ENCODE measurements at places on chromosomes 13 and 19.
A peak's percentile ranks its signal among the peaks of the same experiment; 100 is the strongest.

DNA sequence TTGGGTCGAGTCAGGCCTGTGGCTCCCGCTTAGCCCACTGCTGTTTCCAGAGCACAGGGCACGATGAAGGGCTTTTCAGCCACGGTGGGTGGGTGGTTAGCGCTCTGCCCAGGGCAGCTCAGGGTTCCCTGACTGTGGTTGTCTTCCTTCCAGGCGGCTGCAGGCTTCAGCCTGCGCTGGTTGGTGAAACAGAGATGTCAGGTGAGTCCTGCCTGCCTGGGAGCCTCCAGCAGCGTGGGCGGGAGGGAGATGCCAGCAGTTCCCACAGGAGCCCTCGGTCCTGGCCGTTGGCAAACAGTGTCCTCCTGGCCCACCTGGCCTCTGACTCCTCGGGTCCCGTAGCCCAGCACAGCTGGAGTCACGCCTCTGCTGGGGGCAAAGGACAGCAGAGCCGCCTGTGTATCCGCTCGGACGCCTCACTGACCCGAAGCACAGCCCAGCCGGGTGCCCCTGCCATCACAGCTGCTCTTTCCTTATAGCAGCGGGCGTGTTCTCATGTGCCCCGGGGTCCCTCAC, 9.7 kb downstream of the ADAT3 start:
- DNase-seq: no peak

DNA sequence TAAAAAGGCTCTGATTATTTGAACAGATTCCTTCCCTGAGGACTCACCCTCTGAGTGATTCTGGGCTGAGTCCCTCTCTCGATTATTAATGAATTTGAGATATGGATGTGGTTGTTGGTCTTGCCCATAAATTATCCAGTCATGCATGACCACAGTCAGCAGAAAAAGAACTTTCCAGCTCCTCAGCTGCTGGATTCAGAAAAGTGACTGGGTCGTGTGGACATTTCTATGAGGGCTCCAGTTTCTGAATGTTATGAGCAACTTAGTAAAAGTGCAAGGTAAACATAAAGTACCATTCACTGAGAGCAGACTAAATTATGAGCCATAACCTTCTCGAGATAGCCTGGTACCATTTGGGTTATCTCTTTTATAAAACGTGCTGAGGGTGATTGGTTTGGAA, 100.1 kb upstream of the CLDN10 start:
- no peak for DNase-seq

GRCh38 chr19:18865973-18866799, 29.8 kb downstream of the CERS1 start:
- DNase-seq: peak; percentile 79

- no peak for DNase-seq
These were observed 494.9 kb downstream of the FOXO1 start for GRCh38 chr13:40171566-40171965.

- no peak for DNase-seq
These were observed 46.6 kb upstream of the GPR183 start for GRCh38 chr13:99353836-99354235.

GRCh38 chr13:44306371-44307192, 67.0 kb upstream of the SERP2 start:
- DNase-seq: peak; percentile 69

- peak; percentile 92 for DNase-seq
These were observed at the start of gene RGS9BP for GRCh38 chr19:32675720-32676185. RGS9BP (plus strand) TSS chr19:32675848; CDS start chr19:32676264, 416 bp downstream.

DNA sequence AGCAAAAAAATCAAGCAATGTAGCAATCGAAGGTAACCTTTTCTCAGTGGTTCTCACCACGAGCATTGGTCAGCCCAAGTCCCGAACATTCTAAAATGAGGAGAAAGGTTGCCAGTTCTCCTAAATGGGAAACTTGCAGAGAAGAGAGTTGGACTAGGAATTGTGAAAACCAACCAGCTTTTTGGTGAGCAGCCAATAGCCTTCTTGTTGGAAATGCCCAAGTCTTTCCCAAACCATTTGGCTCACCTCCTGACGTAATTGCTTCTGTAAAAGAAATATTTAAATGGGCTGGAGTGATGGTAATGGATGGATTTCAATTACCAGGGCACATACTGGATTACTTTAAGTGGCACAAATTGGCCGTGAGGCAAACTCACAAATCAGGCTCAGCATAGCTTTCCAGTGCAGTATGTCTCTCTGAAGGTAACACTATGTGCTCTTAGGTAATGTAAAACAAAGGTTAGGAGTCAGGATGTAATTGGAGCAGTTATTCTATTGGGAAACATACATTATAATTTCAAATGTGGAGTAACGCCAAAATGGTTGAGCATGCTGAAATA, 423.2 kb downstream of the KLF5 start:
- DNase-seq: no peak

DNA sequence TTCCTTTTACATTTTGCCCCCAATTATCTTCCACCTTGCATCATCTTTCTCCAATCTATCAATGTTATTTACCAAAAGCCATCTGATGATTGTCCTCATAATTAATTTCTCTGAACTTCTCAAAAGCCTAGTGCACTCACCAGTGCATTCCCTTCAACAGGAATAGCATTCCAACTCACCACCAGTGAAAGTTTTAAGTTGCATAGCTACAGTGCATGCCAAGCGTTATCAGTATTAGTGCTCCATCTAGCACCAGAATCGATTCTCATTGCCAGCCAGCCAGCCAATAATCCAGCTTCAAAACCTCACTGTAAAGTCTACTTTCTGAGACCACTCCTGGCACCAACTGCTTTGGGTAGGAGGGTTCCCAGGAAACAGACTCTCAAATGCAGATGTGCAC, 7.4 kb downstream of the MYCBP2 start:
- DNase-seq: no peak

DNA sequence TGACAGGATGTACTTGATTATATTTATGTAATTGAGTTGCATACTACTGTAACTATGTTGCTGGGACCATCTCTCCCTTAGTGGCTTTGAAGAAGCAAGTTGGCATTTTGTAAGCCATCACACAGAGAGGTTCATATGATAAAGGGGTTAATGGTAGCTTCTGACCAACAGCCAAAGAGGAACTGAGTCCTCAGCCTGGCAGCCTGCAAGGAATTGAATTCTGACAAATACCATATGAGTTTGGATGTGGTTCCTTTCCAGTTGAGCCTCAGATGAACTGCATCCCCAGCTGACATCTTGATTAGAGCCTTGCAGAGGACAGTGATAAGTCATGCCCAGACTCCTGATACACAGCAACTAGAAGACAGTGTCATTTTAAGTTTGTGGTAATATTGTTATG, 8.6 kb upstream of the MYCBP2 start:
- DNase-seq: no peak

GRCh38 chr13:111007209-111007608, 92.3 kb upstream of the ANKRD10 start:
- DNase-seq: no peak

DNA sequence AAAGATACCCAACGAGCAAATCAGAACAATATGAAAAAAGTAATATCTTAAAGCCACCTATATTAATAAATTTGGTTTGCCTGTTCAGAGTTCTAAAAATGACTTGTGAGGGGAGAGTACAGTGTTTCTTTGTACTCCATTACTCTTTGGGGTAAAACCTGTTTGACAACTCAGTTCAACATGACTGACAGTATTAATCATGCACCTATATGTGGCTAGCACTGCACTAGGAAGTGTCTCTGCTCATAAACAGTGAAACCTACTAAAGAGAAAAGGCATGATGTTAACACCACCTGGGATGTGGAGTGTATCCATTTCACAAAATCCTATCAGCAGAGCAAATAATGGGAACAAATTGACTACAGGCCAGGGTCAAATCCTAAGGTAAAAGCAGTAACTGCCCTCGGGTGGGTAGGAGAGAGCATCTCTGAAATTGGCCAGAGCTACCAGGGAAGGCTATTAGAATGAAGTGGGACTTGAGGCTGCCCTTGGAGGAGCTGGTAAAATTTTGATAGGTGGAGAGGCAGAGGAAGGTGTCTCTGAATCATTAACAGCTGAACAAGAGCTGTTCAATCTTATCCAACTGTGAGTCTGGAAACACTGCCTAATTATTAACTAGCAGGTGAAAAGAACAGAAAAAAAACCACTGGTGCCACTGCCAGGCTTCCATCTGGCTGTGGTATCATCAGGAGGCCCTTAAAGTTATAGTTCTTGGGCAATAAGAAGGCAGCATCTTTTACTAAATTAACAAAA, 365.1 kb downstream of the DNAJC15 start:
- DNase-seq: no peak

- no peak for DNase-seq
These were observed 64.7 kb downstream of the GPR12 start for GRCh38 chr13:26695891-26696311.

DNA sequence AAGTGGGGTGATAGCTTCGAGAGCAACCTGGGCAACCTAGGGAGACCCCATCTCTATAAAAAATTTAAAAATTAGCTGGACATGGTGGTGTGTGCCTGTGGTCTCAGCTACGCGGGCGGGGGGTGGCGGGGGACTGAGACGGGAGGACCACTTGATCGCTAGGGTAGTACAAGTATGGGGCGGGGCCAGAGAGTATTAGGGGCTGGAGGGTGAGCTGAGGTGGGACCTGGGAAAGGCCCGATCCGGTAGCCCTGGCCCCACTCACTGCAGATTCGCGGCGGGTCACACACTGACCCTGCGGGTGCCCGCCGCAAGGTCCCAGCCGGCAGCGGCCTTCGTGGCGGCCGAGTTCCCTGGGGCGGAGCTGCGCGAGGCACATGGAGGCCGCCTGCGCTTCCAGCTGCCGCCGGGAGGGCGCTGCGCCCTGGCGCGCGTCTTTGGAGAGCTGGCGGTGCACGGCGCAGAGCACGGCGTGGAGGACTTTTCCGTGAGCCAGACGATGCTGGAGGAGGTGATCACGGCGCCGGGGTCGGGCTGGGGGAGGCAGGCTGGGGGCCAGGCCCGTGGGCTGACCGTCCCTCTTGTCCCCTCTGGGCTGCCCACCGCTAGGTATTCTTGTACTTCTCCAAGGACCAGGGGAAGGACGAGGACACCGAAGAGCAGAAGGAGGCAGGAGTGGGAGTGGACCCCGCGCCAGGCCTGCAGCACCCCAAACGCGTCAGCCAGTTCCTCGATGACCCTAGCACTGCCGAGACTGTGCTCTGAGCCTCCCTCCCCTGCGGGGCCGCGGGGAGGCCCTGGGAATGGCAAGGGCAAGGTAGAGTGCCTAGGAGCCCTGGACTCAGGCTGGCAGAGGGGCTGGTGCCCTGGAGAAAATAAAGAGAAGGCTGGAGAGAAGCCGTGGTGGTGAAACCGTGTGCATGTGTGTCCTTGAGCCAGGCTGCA, 2.0 kb upstream of the ARHGAP45 start:
- peak; percentile 80 for DNase-seq

- no peak for DNase-seq
These were observed 16.2 kb downstream of the LMTK3 start for GRCh38 chr19:48495396-48495795.

DNA sequence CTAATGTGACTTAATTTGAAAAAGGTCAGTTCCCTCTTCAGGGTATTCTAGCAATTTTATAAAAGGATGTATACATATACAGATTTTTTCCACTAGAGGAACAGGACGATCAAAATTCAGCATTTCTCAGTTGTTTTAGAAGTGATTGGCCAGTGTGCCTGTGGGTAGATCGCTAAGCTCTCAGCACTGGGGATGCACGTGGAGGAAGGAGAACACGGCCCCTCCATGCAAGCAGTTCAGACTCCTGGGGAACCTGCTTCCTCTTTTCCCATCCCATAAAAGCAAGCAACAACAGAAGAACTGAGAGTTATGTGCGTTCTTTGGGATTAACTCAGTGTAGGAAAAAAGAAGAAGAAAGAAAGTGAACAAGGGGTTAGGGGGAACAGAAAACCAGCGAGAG, 328.8 kb downstream of the FOXO1 start:
- no peak for DNase-seq

- DNase-seq: no peak
These were observed 1771.1 kb downstream of the OLFM4 start for GRCh38 chr13:54799621-54800226.

- DNase-seq: no peak
These were observed 114.7 kb downstream of the RAP2A start for GRCh38 chr13:97548711-97549110.

- no peak for DNase-seq
These were observed 64.9 kb downstream of the TNFSF11 start for GRCh38 chr13:42638886-42639285.

DNA sequence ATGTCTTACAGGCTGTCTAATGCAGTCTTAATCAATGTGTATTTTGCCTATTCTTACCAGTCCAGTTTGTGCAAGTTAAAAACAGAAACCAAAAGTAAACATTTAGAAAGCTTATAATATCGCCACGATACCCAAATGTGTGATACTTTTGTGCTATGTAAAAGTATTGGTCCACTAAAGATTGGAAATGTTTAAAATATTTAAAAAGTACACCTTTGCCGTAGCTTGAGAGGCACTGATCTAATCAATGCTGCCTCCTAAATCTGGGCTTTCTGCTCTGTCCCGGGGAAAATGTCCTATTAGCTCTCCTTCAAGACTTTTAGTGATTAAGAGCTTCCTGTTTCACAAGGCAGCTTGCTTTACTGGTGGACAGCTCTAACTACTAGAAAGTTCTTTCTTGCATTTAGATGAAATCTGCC, 64.7 kb downstream of the DNAJC15 start:
- DNase-seq: no peak

GRCh38 chr13:50379584-50379983, 364.3 kb downstream of the KCNRG start:
- DNase-seq: no peak

DNA sequence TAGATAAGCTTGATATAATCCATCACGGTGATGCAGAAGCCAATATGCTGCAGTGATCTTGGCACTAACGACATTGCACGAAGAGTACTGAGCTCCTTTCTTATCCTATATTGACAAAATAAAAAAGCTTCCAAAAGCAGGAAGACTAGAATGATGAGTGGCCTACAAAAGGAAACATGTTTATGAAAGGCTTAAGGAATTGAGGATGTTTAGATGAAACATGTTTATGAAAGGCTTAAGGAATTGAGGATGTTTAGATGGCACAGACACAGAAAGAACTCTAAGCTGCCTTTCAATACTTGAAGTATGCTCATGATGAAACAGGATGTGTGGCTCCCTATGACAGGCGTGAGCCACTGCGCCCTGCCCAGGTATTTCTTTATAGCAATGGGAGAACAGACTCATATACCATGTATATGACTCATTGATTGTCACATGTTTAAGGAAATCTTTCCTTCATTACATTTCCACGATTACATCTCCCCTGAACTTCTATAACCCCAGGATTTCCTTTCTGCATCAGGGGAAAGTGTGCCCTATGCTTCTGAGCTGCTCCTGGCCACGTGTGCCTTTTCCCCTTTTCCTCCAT, 690.8 kb upstream of the ARGLU1 start:
- no peak for DNase-seq

DNA sequence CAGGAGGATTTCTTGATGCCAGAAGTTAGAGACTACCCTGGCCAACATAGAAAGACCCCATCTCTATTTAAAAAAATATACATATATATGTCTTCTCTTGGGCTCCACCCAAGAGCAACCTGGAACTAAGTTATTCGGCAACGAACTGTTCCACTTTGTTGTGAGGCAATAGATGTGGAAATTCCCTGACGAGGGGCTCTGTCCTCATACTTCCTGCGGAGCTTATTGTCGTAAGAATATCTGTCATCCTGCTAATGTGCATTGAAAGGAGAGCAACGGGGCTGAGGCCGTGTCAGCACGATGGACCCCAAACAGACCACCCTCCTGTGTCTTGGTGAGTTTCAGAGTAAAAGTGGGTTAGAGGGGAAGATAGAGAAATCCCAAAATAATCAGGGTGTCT, at the start of gene FCAR:
TSS of gene FCAR (plus strand) at position 246 of the 400 bp plus-strand sequence. CDS start at position 301, 55 bp downstream.
- DNase-seq: no peak

- no peak for DNase-seq
These were observed 144.1 kb upstream of the TMTC4 start for GRCh38 chr13:100818711-100819110.

- DNase-seq: no peak
These were observed 185.0 kb downstream of the RFC3 start for GRCh38 chr13:34002924-34003323.

- DNase-seq: peak; percentile 84
These were observed 37.7 kb downstream of the LHFPL6 start for GRCh38 chr13:39565036-39565949.

All from HAP-1 (cell line).